Endothelial cell of umbilical vein (primary cell): ENCODE measurements at places on chromosomes 13 and 19.

DNA sequence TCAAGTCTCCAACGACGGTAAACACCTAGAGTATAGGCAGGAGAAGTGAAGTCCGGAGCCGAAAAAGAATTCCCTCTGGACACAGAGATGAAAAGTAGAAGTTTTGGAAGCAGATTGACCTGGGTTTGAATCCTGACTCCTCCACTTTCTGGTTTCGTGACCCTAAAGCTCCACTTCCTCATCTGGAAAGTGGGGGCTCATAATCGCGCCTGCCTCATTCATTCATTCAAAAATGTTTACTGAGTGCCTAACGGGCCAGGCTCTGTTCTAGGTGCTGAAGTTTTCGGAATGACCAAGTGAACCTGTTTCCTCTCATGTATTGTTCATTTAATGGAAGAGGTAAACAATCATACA, 7.1 kb upstream of the EML2 start:
- DNase-seq, result peak; percentile 22

- no peak for DNase-seq
These were observed 6.6 kb downstream of the AZU1 start for GRCh38 chr19:834216-834615.

DNA sequence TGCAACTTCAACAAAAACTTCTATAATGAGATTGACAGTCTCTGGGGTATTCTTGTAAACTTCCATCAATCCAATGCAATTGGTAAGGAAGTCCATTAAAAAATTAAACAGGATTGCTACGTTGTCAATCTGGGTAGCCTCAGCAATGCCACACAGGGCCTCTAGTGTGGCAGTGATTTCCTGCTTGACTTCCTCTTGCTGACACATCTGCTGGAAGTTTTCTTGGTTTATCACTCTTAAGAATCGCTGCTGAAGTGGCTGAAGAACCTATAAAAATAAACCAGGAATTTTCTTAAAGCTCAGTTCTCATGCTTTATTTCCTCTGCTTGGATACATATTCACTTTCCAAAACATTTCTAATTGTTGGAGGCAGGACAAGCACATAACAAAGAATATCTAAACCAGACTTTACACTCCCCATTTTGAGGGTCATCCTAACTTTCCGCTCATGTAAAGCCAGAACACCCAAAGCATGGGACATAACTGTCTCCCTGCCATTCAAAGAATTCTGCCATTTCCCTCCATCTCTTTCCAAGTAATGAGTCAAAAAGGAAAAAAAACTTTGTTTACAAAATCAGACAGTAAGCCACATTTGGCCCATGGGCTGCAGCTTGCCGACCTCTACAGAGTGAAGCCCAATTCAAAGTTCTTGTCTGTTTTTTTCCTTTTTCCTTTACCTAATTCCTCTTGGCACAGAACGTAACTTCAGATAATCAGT, 23.2 kb upstream of the EEF1AKMT1 start:
- DNase-seq, result peak; percentile 86

- peak; percentile 49 for DNase-seq
These were observed 4.5 kb upstream of the RASAL3 start for GRCh38 chr19:15468675-15469512.

DNA sequence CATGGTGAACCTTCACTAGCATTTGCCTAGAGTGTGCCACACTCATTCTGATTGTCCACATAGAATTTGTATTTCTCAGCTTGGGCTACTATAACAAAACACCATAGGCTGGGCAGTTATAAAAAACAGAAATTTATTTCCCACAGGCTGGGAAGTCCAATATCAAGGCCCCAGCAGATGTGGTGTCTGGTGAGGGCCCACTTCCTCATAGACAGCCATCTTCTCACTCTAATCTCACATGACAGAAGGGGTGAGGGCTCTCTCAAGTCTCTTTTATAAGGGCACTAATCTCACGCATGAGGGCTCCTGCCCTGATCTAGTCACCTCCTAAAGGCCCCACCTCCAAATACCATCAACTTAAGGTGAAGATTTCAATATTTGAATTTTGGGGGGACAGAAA, 53.6 kb downstream of the LRRC63 start:
- no peak for DNase-seq

- no peak for DNase-seq
These were observed 453.9 kb downstream of the COG6 start for GRCh38 chr13:40109351-40109844.

- no peak for DNase-seq
These were observed 84.9 kb downstream of the CHST8 start for GRCh38 chr19:33706631-33707030.

GRCh38 chr13:97384371-97384770, 49.6 kb upstream of the RAP2A start:
- no peak for DNase-seq

DNA sequence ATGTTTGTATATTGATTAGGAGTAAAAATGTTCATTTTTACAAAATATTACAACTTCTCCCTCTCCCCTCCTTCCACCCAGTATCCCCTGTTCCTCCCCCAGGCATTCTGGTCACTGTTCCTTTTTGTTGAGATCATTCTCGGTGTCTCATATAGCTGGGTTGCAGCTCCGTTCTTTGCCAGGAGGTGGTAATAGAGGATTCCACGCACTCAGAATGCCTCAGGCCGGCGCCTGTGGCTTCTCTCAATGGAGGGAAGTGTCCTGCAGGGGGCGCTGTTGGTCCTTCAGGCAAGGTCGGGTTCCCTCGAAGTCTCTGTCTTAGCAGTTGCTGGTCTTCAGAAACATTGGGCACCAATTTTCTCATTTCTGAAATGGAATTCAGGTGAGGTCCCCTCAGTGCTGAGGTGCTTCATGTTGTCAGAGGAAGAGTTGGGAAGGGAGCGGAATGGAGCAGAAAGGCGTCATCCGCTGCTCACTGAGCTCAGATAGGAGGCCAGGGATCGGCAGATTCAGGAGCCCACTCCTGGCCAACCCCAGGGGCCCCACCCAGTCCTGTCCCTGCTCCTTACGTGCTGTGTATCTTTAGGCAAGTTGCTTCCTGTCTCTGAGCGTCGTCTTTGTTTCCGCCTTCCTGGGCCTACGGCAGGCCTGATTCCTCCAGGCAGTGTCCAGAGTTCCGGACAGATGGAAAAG, 10.3 kb upstream of the GARIN5A start:
- DNase-seq, result peak; percentile 15

- no peak for DNase-seq
These were observed 320.1 kb downstream of the DACH1 start for GRCh38 chr13:71546881-71547280.

GRCh38 chr19:18659281-18660050, 22.6 kb downstream of the KLHL26 start:
- DNase-seq, result no peak

DNA sequence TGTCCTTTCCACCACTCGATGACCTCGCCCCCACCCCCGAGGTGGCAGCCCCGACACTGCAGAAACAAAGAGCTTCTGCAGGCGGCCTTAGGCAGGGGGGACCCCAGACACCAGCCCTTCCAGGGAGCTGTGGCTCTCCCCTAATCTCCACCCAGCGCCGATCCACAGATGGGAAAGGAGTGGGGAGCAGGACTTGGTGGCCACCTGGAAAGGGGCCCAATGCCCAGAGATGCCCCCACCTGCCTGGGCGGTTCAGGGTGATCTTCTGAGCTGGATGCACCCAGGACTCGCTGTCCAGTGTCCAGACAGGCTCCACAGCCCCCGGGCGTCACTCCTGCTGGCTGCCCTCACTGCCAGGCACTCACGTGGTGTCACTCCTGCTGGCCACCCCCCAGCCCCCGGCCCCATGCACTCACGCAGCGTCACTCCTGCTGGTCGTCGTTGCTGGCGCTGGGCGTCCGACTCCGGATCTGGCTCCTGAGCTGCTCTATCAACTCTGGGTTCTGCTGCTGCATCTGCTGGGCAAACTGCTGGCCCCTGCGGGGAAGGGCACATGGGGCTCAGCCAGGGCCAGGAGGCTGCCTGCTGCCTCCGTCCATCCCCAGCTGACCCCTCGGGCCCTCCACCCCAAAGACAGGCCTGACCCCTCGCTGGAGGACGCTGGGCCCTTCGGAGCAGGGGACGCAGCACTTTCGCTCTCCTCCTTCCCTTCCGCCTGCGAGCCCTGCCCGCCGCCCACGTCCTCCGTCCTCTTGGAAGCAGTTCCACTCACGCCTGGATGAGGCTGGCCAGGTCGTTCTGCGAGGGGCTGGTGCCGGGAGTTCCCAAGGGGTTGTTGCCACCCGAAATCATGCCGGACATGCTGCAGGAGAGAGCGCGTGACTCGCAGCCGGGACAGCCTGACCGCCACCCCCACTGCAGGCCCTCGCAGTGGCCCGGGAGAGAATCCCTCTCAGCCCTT, 17.4 kb upstream of the SLC39A3 start:
- no peak for DNase-seq

DNA sequence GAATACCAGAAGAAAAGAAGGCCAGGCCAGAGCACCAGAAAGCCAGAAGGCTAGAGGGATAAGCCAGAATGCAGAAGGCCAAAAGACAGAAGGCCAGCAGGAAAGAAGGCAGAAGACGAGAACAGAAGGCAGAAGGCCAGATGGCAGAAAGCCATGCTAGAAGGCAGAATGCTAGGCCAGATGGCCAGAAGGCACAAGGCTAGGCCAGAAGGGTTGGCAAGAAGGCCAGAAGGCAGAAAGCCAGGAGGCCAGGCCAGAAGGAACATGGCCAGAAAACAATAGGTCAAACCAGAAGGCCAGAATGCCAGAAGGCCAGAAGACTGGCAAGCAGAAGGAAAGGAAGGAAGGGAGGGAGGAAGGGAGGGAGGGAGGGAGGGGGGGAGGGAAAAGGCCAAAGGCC, 188.8 kb downstream of the TUBA3C start:
- no peak for DNase-seq

- no peak for DNase-seq
These were observed 33.4 kb downstream of the STARD13 start for GRCh38 chr13:33252135-33252534.

DNA sequence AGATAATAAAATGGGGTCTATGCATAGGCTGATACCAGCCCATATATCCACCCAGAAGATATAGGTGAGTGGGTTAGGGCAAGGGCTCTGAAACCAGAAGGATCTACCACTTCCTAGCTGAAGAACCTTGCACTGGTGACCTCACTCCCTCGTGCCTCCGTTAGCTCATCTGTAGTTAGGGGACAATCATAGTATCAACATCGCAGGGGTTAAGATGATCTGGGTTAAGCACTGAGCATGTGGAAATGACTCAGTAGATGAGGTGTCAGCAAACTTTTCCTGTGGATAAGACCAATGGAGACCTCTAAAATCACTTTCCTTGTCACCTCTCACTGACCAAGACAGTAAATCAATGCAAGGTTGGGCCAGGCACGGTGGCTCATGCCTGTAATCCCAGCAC, 30.5 kb downstream of the TNFSF14 start:
- DNase-seq, result peak; percentile 35

- no peak for DNase-seq
These were observed 188.5 kb downstream of the LACC1 start for GRCh38 chr13:44068169-44068568.

- DNase-seq, result no peak
These were observed 101.8 kb upstream of the ZNF98 start for GRCh38 chr19:22523940-22524339.

GRCh38 chr19:2645826-2646225, 56.7 kb downstream of the GNG7 start:
- no peak for DNase-seq
